ENCODE measurements at places on chromosomes 13 and 19. TPM values are rescaled to one million over a fixed set of nuclear protein-coding genes. Genes with fewer than 3 reads are reported as not detected.

RNF113B gene
- not detected for total RNA-seq

GNG7 gene
- total RNA-seq = 0.18 TPM

MYPOP gene
- total RNA-seq = 1.1 TPM

DNAAF3 gene
- total RNA-seq = 0.47 TPM

ZNF17 gene
- 9.5 TPM for total RNA-seq

Data from endothelial cell of coronary artery (primary cell).